ENCODE measurements at places on chromosomes 12 and 14.

DNA sequence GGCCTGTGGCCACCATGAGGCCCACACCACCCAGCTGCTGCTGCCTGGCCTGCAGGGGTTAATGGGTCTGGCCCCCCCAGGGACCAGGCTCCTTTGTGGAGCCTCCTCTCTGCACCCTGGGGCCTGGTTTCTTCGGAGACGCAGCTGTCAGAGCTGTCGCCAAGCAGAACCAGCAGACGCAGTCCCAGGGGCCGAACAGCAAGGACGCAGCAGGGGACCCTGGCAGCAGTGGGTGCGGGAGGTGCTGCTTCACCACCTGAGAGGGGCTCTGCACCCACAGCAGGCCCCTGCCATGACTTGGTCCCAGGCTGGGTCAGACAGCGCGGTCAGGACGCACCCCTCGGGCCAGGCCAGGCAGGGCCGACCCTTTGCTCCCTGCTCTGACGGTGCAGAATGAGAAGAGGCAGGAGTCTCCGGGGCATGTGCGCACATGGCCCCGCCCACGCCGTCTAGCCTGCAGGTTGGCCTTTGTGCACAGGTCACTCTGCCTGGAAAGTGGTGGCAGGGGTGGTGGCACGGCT is 30.5 kb downstream of the JAG2 start:
- DNase-seq, result no peak

- no peak for DNase-seq
These were observed 27.7 kb downstream of the UBR7 start for GRCh38 chr14:93234798-93235197.

GRCh38 chr12:5512601-5512970 is 80.7 kb downstream of the NTF3 start:
- no peak for DNase-seq

GRCh38 chr14:64474041-64474440 is 8.7 kb downstream of the AKAP5 start:
- no peak for DNase-seq
